ENCODE measurements at places on chromosomes 11 and 22.

DNA sequence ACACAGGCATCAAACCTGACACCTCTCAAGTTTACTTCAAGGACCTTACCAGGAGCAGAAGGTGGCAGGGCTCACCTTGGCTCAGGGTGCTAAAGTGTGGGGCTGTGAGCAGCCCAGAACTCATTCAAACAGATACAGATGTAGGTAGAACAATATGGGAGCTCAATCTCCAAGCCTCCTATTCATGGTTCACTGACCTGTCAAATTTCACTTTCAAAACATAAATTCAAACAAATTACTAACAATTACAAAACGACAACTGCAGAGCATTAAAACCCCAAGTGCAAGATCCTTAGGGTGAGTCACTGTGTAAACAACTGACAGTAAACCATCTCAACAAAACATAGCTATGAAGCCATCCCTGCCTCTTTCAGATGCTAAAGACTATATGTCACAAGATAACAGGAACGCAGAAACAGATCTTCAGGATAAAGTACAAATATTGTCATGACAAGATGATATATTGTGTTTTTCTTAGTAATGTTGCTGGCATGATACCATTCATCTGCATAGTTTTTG is 303.5 kb upstream of the ANO3 start:
- DNase-seq = no peak

- DNase-seq = no peak
Measured at GRCh38 chr11:95163106-95163505, 67.9 kb downstream of the SESN3 start.

DNA sequence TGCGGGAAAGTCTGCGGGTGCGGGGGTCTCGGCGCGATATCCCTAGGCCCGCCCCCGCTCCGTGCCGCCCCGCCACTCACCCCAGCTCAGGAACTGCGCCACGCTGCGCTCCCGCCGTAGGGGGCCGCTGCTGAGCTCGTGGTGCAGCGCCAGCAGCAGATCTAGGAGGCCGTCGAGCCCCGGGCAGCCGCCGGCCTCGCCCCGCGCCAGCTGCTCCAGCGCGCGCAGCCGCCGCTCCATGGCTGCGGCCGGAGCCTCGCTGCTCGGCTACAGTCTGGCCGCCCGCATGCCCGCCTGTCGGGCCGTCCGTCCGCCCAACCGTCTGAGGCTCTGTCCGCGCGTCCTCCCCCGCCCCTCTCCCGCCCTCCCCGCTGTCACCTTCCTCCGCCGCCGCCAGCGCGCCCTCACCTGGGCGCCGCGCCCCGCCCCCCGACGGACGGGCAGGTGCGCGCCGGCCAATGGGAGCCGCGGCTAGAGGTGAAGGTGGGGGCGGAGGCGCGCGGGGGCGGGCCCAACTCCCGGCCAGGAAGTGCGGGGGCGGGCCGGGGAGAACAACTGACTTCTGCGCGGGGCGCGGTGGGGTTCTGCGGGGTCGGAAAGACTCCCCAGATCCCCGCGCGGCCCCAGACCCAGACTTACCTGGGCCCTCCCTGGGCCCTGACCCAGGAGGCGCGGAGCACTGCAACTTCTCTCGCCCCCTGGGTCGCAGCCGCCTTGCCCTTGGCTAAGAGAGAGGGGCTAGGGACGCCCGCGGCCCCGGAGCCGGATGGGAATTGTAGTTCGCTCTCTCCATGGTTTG is at the start of gene CDC42BPG:
Gene CDC42BPG, minus strand, starts transcription at position 324 of the 799 bp plus-strand sequence. Its CDS starts 84 bp downstream, at position 240.
- DNase-seq = peak; percentile 95

DNA sequence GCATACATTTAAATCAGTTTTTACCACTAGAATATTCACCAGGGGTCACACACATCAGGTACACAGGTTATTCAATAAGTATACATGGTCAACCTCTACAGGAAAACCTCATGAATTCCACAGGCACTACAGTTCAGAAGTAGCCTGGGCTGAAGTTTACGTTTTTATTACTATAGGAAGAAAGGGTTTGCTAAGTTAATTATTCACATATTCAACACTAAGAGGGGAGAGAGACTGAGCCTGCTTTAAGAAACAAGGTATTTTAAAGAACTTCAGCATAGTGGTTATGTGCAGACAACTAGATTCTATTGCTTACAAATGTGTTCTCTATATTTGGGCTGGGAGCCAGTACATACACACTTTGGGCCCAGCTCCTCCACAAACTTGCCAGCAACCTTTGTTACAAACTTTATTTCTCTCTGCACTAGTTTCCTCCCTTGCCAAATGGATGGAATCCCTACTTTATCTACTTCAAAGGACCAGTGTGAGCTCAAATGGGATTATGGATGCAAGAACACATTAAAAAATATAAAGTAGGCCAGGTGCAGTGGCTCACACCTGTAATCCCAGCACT is 31.9 kb downstream of the IL18BP start:
- no peak for DNase-seq

DNA sequence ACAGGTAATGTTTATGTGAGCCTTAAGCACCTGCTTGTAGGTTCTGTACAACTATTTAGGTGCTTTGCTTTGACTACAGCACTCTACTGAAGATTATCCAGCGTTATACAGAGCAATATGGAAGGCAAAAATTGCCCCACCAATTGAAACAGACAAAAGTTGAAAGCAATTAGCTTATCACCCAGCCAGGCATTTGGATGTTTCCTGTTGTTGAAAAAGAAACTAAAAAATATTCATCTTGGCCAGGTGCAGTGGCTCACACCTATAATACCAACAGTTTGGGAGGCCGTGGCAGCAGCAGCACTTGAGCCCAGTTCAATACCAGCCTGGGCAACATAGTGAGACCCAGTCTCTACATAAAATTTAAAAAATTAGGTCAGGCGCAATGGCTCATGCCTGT is 18.5 kb downstream of the ATL3 start:
- no peak for DNase-seq

DNA sequence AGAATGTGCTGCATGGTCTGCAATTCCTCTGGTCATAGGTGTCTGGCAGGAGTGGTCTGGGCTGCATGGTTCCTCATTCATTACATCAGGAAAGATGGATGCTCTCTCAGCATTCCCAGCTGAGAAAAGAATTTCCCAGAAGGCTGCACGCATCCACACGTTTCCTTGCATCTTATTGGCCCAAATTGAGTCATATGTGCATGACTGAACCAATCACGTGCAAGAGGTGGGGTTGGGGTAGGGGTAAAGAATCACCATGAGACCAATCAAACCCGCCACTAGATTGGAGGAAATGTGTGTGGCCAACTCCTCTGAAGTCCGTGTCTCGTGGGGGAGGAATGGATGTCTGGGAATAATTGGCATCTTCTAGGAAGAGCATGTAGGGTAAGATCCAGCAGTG is 28.8 kb downstream of the TST start:
- DNase-seq = no peak

GRCh38 chr11:68076371-68077042 is 37.7 kb downstream of the TCIRG1 start:
- no peak for DNase-seq

- DNase-seq = peak; percentile 68
Measured at GRCh38 chr11:82718307-82718706, 15.4 kb downstream of the FAM181B start.
